ENCODE measurements at places on chromosomes 6 and 20. TPM values are rescaled to one million over a fixed set of nuclear protein-coding genes. Genes with fewer than 3 reads are reported as not detected.
A peak's percentile ranks its signal among the peaks of the same experiment; 100 is the strongest.

DNA sequence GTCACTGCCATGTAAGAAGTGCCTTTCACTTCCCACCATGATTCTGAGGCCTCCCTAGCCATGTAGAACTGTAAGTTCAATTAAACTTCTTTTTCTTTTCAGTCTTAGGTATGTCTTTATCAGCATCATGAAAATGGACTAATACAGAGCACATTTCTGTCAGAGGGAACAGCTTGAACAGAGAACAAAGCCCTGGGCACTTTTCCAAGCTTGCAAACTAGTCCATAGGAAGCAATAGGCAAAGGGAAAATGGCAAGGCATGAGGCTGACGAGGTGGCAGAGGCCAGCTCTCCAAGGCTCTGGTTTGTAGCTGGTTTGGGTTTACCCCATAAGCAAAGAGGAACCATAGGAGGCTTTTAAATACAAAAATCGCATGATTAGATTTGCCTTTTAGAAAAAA, 185.1 kb upstream of the HDDC2 start:
- no peak for DNase-seq
- no peaks in the 10 kb centered on the region for H3K4me1 ChIP-seq
- H3K27me3 ChIP-seq, result no peaks in the 10 kb centered on the region
- no peaks in the 10 kb centered on the region for H3K36me3 ChIP-seq

DNA sequence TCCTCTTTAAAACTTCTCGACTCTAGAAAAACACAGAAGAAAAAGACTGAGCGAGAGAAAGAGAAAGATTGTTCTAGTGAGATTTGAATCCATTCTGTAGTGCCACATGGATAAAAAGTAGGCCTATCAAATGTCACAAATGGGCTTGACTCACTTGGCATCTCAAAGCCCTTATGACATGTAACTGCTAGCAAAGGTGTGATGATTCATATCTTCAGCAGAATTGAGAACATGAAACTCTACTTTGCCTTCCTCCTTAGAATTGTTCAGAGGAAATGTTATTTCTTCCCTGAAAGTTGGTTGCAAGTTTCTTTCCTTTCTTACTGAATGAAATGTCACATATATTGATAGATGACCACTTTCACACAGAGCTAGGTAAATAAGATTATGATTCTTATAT, 40.4 kb upstream of the DUSP22 start:
- H3K27ac ChIP-seq, result no peak overlapping the region
- H3K4me3 ChIP-seq, result no peak overlapping the region
- H3K4me1 ChIP-seq, result no peaks in the 10 kb centered on the region
- no peaks in the 10 kb centered on the region for H3K36me3 ChIP-seq
- no peaks in the 10 kb centered on the region for H3K27me3 ChIP-seq
- DNase-seq, result no peak

Gene TCP11
- 0.11 TPM for polyA plus RNA-seq

Gene TBP
- polyA plus RNA-seq, result 21.4 TPM

- H3K4me3 ChIP-seq, result no peak overlapping the region
- no peaks in the 10 kb centered on the region for H3K4me1 ChIP-seq
- no peak for DNase-seq
Observed at GRCh38 chr6:26581164-26581915, 15.4 kb upstream of the ABT1 start.

Gene PTK6
- polyA plus RNA-seq, result 0.12 TPM

- no peak overlapping the region for H3K4me3 ChIP-seq
- H3K4me1 ChIP-seq, result no peaks in the 10 kb centered on the region
- H3K27me3 ChIP-seq, result no peaks in the 10 kb centered on the region
Observed at GRCh38 chr20:23622839-23623343, 14.9 kb downstream of the CST3 start.

Gene IRF4
- polyA plus RNA-seq, result 0.77 TPM

DNA sequence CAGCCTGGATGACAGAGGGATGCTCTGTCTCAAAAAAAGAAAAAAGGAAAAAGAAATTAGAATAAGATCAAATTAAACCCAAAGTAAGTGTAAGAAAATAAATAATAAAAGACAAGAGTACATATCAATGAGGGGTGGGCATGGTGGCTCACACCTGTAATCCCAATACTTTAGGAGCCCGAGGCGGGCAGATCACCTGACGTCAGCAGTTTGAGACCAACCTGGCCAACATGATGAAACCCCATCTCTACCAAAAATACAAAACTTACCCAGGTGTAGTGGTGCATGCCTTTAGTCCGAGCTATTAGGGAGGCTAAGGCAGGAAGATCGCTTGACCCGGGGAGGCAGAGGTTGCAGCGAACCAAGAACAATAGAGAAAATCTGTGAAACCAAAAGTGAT, 14.9 kb upstream of the STAU1 start:
- no peaks in the 10 kb centered on the region for H3K36me3 ChIP-seq
- H3K27ac ChIP-seq, result no peak overlapping the region
- H3K4me1 ChIP-seq, result no peaks in the 10 kb centered on the region

GRCh38 chr6:11012295-11012754, 31.8 kb downstream of the ELOVL2 start:
- no peak overlapping the region for H3K27ac ChIP-seq
- DNase-seq, result no peak
- no peaks in the 10 kb centered on the region for H3K4me1 ChIP-seq
- no peaks in the 10 kb centered on the region for H3K36me3 ChIP-seq

DNA sequence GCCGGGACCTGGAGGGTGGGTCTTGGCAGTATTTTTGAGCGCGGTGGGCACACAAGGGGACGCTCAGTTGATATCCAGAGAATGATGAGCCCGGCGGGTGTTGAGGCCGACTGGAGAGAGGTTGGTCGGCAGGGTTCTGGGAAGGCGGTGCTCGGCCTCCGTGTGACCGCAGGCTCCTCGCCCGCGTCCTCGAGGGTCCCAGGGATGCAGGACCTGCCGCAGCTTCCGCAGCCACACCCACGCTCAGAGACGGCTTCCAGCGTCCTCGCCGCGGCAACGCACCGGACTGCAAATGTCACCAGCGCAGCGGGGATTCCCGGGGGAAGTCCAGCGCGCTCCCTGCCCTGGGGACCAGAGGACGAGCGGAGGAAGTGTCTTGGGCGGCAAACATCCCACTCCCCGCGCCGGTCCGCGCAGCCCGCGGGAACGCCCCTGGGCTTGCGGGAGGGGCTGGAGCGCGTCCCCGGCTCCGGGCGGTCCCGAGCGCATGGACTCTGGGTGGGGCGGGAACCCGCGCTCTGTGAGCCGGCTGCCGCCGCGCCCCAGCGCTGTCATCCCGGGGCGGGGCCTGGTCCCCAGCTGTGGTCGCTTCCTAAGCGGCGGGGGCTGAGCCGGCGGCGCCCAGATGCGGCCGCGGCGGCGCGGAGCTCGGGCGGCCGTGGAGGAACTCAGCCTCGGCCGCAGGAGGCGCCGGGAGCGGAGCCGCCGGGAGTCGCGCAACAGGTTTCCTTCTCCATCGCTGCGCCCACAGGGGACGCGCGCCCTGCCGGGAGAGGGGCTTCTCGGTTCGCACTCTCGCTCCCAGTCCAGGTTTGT, at the start of gene STX11:
TSS of gene STX11 (plus strand) at position 624 of the 816 bp plus-strand sequence. CDS start 36,111 bp downstream, outside the sequence.
- H3K4me1 ChIP-seq, result no peaks in the 10 kb centered on the region
- H3K4me3 ChIP-seq, result peak within 1 kb of the TSS; percentile 66
- peak; percentile 10 for DNase-seq
- H3K27me3 ChIP-seq, result peaks cover 30% of the 10 kb centered on the region
- H3K27ac ChIP-seq, result no peak within 1 kb of the TSS
- no peaks in the 10 kb centered on the region for H3K36me3 ChIP-seq

DNA sequence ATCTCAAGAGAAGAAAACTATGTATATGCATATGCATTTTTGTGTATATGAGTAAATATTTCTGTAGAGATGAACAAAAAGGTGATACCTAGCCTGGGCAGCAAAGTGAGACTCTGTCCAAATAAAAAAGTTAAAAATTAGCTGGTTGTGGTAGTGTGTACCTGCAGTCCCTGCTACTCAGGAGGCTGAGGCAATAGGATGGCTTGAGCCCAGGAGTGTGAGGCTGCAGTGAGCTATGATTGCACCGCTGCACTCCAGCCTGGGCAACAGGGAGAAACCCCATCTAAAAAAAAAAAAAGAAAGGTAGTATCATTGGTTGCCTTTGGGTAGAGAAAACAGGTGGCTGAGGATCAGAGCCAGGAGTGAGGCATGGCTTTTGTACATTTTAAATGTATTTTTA, 50.9 kb downstream of the KLHL31 start:
- H3K27ac ChIP-seq, result no peak overlapping the region
- no peaks in the 10 kb centered on the region for H3K36me3 ChIP-seq
- no peaks in the 10 kb centered on the region for H3K27me3 ChIP-seq
- H3K4me1 ChIP-seq, result 0 out of 2 replicates have a peak, but pooled peaks cover 2% of the 10 kb centered on the region

- H3K27ac ChIP-seq, result no peak overlapping the region
- no peak overlapping the region for H3K4me3 ChIP-seq
- H3K36me3 ChIP-seq, result no peaks in the 10 kb centered on the region
- no peaks in the 10 kb centered on the region for H3K27me3 ChIP-seq
- no peaks in the 10 kb centered on the region for H3K4me1 ChIP-seq
Observed at GRCh38 chr6:149852881-149853280, 11.3 kb downstream of the LRP11 start.

Gene ARHGAP40
- 0.69 TPM for polyA plus RNA-seq

Gene OR2B6
- 0.46 TPM for polyA plus RNA-seq

DNA sequence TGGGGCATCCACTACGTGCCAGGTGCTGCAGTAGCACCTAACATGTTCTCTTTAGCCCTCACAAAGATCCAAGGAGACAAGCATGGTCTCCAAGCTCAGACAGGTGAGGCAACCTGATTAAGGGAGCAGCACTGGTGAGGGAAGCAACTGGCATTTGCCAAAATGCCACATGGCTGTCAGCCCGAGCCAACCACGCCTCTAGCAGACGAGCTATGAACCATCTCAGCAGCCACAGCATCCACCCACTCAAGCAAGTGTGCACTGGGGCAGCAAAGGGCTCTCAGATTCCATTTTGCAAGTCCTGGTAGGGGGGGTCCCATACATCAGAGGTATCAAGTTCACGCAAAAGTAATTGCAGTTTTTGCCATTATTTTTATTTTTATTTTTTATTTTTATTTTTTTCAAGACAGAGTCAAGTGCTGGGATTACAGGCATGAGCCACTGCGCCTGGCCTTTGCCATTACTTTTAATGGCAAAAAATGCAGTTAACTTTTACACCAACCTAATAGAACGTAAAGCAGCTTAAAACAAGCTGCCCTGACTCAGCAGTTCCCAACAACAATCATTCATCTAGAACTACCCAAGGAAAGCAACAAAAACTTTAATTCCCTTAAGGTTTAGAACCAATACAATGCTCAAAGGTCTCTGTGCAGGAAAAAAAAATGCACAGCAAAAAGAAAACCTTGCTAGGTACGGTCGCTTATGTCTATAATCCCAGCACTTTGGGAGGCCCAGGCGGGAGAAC, 36.3 kb upstream of the SPDEF start:
- no peak overlapping the region for H3K27ac ChIP-seq
- H3K36me3 ChIP-seq, result no peaks in the 10 kb centered on the region

GRCh38 chr6:4130357-4130987, 4.9 kb downstream of the ECI2 start:
- peaks cover 62% of the 10 kb centered on the region for H3K36me3 ChIP-seq
- no peak for DNase-seq
- peaks cover 2% of the 10 kb centered on the region for H3K4me1 ChIP-seq
- H3K27ac ChIP-seq, result no peak overlapping the region

Gene PNPLA1
- polyA plus RNA-seq, result not detected

Gene PRR18
- 0.16 TPM for polyA plus RNA-seq

GRCh38 chr6:24779416-24780016, 4.8 kb downstream of the GMNN start:
- H3K27me3 ChIP-seq, result no peaks in the 10 kb centered on the region
- H3K36me3 ChIP-seq, result peaks cover 42% of the 10 kb centered on the region
- H3K27ac ChIP-seq, result no peak overlapping the region
- no peak for DNase-seq
- peaks cover 4% of the 10 kb centered on the region for H3K4me1 ChIP-seq

DNA sequence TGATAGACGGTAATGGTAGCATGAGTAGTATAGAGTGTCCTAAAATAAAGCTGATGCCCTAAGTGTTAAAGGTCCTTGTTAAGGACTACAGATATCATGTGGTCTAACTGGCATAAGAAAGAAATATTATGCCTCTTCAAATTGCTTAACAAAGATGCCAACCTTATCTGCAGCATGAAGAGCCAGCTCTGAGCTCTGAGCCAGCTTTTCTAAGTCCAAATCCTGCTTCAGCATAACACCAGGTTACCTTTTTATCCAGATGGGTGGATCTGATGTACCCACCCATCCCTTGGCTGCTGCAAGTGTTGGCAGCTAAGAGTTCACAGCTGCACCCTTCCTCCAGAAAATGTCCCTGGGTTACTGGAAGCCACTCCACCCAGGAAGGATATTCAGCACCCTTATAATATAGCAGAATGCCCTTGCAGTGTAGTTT, 83.8 kb downstream of the TENT5A start:
- H3K27ac ChIP-seq, result no peak overlapping the region
- no peaks in the 10 kb centered on the region for H3K4me1 ChIP-seq
- DNase-seq, result no peak
- H3K36me3 ChIP-seq, result no peaks in the 10 kb centered on the region
- no peaks in the 10 kb centered on the region for H3K27me3 ChIP-seq

GRCh38 chr20:9285617-9286016, 216.7 kb downstream of the PLCB4 start:
- DNase-seq, result no peak
- H3K27me3 ChIP-seq, result no peaks in the 10 kb centered on the region
- H3K27ac ChIP-seq, result no peak overlapping the region
- no peak overlapping the region for H3K4me3 ChIP-seq
- H3K36me3 ChIP-seq, result no peaks in the 10 kb centered on the region

DNA sequence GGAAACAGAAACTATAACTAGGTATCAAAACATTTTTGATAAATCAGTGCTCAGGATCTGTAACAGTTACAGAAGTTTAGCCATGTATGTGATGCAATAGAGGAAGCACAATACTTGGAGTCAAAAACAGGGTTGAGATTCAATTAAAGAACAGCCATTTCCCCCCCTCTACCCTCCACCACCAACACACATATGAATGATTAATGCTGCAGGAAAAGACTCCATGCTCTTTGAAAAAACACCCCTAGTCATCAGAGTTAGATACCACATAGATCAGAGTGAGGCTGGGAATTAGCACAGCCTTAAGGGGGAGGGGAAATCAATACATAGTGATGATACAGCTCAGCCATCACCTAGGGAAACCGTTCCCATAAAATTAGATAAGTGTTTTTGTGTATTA, 108.9 kb upstream of the EMILIN3 start:
- no peak overlapping the region for H3K4me3 ChIP-seq
- no peak overlapping the region for H3K27ac ChIP-seq
- peaks cover 8% of the 10 kb centered on the region for H3K36me3 ChIP-seq

DNA sequence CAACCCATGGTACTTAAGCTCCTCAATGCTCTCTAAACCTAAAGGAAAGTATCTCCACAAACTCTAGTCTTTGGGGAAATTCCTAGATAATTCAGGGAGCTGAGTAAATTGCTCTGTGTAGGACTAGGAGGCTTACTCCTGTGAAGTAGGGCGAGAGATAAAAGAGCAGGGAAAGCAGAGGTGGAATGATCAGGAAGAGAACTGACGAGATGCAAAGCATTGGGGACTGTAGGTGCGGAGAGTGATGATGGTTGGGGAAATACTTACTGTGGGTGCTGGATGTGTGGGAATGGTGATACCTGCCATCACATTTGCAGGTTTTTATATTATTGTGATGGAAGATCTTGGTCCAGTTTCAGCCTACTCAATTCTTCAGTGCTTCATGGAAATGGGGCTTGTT, 1.6 kb upstream of the LATS1 start:
- no peak for DNase-seq
- no peaks in the 10 kb centered on the region for H3K27me3 ChIP-seq
- no peak overlapping the region for H3K27ac ChIP-seq
- H3K36me3 ChIP-seq, result no peaks in the 10 kb centered on the region

Gene MYMX
- polyA plus RNA-seq, result 5.3 TPM

Gene EPPIN
- 0.06 TPM for polyA plus RNA-seq

- no peaks in the 10 kb centered on the region for H3K36me3 ChIP-seq
- DNase-seq, result no peak
- H3K4me3 ChIP-seq, result no peak overlapping the region
- peaks cover 3% of the 10 kb centered on the region for H3K4me1 ChIP-seq
Observed at GRCh38 chr6:116328528-116328903, 42.2 kb upstream of the DSE start.

Gene SLPI
- polyA plus RNA-seq, result 0.17 TPM
